NCI-H1694 treated with DMSO at 0.1 percent for 48 hours (cell line): ENCODE measurements at places on chromosomes 11 and 22.
A peak's percentile ranks its signal among the peaks of the same experiment; 100 is the strongest.

GRCh38 chr22:48927591-48927990 is 900.1 kb downstream of the BRD1 start:
- no peak for DNase-seq

GRCh38 chr11:46570790-46571398 is 22.9 kb downstream of the AMBRA1 start:
- no peak for DNase-seq

DNA sequence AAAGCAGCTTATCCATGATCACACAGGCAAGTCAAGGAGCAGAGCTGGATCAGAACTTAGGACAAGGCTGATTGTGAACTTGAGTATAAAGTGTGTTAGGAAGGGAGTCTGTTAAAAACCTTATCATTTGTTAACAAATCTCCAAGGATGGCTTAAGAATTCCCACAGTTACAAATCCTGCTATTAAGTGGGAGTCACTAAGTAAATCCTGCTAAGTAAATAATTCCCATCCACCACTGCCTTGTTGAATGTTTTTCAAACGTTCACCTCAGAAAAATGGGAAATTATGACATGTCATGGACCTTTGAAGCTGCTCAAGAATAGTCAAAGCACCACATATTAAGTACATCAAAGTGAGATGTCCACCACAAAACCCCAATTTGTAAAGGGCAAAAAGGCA is 88.7 kb downstream of the FAM168A start:
- no peak for DNase-seq

GRCh38 chr22:44396021-44396726 is 83.4 kb upstream of the SHISAL1 start:
- no peak for DNase-seq

- no peak for DNase-seq
Observed at GRCh38 chr11:125091877-125092664, 19.4 kb downstream of the TMEM218 start.

DNA sequence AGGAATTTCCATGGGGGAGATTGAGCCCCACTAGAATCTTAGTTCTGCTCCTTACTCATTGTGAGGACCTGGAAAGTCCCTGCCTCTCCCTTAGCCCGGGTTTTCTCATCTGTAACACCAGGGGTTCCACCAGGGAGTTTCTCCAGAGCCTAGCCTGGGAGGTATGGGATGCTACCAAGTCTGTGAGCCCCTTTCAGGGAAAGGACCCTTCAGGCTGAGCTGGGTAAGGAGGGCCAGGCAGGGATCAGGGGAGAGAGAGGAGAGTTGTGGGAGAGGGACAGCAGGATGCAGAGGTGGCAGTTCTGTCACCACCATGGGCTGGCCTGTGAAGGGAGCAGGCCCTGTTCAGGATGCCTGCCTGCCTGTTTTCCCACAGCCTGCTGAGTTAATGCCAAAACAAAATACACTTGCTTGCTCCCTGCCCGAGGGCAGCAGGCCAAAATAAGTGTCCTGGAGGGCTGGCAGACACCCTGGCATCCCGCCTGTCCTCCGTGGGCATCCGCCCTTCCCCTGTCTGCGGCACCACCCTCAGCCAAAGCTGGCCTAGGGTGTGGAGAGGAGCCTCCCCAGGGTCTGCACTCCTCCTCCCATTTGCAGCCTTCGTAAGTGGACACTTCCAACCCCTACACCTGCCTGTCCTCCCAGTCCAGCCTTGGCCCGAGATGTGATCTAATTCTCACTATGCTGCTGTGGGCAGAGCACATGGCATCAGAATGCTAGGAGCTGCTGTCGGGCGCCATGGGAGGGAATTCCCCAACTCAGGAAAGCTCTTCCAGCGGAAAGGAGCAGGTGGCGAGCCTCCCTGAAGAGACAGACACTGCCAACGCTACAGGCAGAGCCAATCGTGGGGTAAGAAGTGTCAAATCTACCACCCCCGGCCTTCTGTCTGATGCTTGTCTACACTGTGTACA is 5.9 kb upstream of the FCHSD2 start:
- DNase-seq = peak; percentile 72

- no peak for DNase-seq
Observed at GRCh38 chr11:91608677-91609076, 615.9 kb upstream of the FAT3 start.
